ENCODE measurements at places on chromosomes 11 and 22.

- DNase-seq, result peak; percentile 37
Measured at GRCh38 chr11:1005928-1006327, 30.6 kb downstream of the MUC6 start.

DNA sequence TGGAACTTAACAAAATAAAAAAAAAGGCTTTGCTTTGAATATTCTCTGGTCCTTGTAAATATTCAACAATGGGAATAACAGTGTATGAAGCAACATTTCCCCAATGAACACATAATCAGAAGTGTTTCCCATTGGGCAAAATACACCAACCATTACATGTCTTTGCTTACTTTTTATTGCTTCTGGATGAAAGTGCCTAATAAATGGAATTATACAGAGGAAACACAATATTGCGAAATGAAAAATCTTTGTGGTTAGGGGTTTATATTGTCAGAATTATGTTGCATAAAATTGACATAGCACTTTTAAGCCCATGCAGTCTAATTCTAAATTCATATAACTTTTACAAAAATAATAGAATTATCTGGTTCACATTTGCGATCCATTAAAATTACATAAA lies 386.4 kb downstream of the DCDC1 start:
- DNase-seq, result no peak

DNA sequence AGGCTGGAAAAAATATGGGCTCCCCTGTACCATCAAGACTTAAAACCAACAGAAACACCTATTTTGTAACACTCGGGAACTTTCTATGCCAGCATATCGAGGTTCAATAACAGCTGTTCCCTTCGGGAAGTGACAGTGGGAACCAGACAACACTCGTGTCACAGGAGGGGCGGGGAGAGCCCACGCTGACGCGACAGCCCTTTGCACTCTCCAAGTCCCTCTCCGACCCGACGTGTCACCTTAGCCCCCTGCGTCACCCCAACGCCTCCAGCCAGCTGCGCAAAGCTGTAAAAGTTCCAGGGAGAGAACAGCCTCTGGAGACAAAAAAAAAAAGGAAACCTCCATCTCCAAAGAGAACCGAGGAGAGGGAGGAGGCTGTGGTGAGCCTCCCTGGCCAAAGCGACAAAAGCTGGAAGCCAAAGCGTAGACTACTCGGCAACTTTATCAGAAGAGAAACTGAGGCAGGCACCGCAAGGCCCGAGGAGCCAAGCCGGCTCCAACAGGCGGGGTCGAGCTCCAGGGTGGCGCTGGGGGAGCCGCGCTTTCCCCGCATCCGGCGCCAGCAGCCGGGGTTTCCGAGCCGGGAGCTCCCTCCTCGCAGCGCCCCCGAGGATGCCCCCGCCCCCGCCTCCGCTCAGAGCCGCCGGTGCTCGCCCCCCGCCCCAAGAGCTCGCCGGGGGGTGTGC lies 751 bp downstream of the ARFGAP3 start:
- no peak for DNase-seq

DNA sequence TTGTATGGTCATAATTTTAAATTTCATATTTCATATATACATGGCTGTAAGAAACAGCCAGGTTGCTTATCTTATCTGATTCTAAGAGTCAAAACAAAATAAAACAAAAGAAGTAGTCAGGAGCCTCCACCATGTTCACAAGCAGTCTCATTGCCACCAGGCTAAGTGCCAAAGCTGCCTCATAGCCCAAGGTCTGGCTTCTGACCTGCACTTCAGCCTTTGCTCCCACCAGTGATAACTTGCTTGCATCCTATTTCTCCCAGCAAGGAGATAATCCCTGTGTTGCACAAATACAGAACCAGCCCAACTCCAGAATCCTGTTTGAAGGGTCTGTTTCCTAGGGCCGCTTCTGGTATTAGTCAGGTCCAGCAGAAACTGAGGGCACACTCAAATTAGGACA lies 53.9 kb upstream of the TSKU start:
- DNase-seq, result no peak

- DNase-seq, result no peak
Measured at GRCh38 chr11:120135838-120136237, 2.1 kb downstream of the TRIM29 start.

- no peak for DNase-seq
Measured at GRCh38 chr11:31794548-31794947, 16.6 kb downstream of the PAX6 start.
